ENCODE measurements at places on chromosomes 11 and 22.

GRCh38 chr22:19942157-19943081 lies 801 bp upstream of the TXNRD2 start:
- DNase-seq = no peak

- DNase-seq = no peak
These were observed 10.5 kb upstream of the USP28 start for GRCh38 chr11:113885897-113886296.

DNA sequence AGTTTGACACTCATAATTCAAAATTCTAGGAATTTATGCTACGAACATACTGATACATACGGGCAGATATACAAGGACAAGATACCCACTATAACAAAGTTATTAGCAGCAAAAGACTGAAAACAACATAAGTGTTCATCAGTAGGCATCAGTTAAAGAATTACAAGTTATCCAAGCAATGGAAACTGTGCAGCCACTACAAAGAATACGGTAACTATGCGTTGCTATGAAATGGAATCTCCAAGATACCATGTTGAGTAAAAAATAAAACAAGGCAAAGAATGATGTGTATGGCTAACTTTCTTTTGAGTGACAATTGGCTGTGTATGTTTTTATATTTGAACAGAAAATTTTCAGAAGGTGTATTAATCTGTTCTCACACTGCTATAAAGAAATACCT lies 151.7 kb downstream of the ADAMTS15 start:
- DNase-seq = no peak

DNA sequence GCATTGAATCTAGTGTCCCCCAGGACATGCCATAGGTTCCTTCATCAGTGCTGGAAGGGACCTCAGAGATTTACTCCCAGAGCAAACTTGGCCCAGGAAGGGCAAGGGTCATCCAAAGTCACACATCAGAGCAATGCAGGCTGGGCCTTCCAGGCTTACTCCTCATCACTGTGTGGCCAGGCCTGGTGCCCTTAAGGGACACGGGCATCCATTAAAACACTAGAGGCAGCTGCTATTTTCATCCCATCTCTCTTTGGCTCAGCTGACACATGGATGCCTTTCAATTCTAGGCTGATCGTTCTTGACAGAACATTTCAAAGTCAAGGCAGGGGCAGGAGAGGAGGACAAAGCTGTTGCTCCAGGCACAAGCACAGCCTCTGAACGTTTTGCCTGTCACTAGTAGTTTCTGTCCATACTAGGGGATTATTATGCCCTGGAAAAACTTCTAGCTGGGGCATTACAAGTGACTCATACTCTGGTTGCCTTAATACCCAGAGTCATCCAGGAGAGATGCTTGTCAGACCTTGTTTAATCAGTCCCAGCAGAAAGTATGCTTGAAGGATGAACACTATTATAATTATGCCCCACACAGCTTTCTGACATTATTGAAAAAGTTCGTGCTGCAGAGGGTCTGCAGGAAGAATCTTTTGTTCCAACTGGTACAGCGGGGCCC lies 240.3 kb downstream of the TENM4 start:
- no peak for DNase-seq

DNA sequence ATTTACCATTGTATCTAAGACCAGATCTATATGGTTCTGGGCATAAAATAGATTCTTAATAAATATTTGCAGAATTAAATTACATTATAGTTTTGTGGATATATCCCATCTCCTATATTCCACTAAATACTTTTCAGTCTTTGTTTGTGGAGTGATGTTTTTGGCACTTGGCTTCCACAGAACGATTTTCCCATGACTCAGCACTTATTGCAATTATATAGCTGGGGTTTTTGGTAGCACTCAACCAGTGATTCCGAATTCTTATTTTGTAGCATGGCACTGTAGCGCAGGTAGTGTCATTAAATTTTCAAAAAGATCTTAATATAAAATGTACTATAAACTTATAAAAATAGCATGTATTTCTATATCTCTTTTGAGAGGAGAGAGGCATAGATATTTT lies 221.2 kb downstream of the TRPC6 start:
- DNase-seq = no peak

- DNase-seq = no peak
These were observed 908.6 kb downstream of the NTM start for GRCh38 chr11:132278801-132279574.

GRCh38 chr22:26835929-26836528 lies 178.6 kb downstream of the MIAT start:
- DNase-seq = peak; percentile 39

- peak; percentile 20 for DNase-seq
These were observed 29.4 kb upstream of the TMEM86A start for GRCh38 chr11:18669219-18669596.

DNA sequence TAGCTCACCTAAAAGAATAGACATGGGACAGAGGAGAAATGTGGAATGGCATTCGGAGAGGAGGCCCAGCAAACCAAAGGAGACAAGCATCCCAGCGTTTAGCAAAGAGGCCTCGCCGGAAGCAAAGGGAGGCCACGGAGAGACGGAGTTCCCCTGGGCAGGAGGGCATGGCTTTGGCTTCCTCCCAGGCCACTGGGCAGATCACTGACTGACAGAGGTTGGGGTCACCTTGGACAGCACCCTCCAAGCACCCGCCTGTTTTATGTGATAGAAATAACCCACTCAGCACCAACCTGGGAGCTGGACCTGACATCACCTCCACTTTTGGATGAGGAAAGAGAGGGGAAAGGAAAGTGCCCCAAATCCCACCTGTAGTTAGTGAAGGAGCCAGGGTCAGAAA lies 434.1 kb downstream of the BRD1 start:
- DNase-seq = no peak

- no peak for DNase-seq
These were observed 385.3 kb downstream of the DYNC2H1 start for GRCh38 chr11:103494491-103494890.

DNA sequence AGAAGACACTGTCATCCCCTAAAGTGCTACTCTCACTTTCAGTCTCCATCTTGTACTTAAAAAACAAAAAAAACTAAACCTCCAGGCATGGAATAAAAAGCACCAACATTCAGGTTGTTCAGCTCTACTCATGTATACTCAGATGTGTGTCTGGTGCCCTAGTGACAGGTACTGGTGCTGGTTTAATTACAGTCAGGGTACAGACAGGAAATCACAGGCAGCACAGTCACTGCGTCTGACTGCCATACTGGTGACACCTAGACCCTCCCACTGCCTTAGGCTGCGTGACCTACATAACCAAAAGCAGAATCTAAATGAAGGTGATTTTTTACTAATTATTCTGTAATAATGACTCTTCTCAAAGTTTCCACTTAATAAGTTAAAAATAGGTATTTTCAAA lies at the start of gene ARHGAP32:
TSS of gene ARHGAP32 (minus strand) at position 176 of the 400 bp plus-strand sequence. CDS start at position 49, 127 bp downstream.
- no peak for DNase-seq

DNA sequence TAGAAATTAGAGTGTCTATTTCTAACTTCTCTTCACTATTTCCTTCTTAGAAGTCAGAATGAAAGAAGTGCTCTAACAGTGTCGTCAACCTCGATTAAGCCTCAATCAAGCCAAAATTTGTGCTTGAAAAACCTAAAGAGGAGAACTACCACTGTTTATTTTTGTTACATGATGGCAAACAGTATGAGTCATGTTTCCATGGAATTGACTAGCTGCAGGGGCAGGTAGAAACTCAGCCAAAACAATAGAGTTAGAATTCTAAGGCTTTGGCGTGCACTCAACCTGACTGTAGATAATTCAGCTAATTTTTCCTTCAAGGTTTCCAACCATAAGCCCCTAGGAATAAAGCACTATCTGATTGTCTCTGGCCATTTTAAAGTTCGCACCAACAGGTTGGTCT lies 415.9 kb downstream of the ETS1 start:
- DNase-seq = no peak

DNA sequence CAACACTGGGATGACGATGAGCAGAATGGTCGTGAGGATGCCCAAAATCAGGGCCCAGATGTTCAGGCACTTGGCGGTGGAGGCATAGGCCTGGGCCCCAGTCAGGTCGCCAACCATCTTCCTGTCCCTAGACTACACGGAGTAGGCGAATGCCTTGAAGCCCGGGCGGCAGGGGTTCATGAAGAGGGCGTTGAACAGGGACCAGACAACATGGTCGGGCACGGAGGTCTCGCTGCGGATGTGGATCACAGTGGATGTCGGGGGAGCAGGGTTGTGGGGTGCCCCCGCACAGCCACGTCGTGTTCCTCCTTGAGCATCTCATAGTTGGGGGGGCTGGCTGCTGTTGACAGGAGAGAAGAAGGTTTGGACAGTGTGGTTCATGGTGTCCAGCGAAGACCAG lies 9.5 kb downstream of the MYEOV start:
- DNase-seq = no peak

GRCh38 chr11:72132646-72133045 lies 2.9 kb upstream of the FOLR3 start:
- no peak for DNase-seq

DNA sequence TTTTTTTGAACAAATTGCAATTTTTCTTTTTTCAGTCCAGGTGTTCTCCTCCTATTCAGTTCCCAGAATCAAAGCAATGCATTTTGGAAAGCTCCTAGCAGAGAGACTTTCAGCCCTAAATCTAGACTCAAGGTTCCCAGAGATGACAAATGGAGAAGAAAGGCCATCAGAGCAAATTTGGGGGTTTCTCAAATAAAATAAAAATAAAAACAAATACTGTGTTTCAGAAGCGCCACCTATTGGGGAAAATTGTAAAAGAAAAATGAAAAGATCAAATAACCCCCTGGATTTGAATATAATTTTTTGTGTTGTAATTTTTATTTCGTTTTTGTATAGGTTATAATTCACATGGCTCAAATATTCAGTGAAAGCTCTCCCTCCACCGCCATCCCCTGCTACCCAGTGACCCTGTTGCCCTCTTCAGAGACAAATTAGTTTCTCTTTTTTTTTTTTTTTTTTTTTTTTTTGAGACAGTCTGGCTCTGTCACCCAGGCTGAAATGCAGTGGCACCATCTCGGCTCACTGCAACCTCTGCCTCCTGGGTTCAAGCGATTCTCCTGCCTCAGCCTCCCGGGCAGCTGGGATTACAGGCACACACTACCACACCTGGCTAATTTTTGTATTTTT lies 6.2 kb upstream of the UBE4A start:
- DNase-seq = no peak

DNA sequence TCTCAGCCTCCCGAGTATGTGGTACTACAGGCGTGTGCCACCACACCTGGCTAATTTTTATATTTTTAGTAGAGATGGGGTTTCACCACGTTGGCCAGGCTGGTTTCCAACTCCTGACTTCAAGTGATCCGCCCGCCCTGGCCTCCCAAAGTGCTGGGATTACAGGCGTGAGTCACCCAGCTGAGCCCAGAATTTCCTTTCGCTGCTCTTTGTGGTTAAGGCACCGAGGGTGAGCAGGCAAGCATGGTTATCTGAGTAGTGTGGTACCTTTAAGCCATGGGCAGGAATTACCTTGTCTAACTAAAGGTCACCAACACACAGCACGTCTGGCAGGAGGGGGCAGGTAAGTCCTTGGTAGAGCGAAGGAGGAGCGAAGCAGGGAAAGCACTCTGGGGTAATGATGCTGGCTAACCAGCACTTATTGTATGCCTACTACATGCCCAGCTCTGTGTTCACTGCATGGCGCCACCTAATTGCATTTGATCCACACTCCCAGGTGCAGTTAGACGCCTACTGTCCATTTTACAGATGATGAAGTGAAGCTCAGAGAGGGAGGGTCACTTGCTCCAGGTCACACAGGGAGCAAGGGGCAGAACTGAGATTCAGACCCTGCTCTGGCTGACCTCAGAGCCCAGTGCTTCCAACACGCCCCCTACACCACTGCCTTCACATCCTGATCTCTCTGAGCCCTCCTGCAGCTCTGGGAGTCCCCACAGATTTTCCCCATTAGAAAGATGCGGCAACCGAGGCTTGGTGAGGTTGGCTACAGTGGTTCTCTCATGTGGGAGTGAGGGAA lies 45.7 kb downstream of the TRIOBP start:
- no peak for DNase-seq

GRCh38 chr11:115188898-115189278 lies 315.3 kb downstream of the CADM1 start:
- no peak for DNase-seq

- peak; percentile 74 for DNase-seq
These were observed 33.4 kb upstream of the CTTN start for GRCh38 chr11:70364745-70365543.

DNA sequence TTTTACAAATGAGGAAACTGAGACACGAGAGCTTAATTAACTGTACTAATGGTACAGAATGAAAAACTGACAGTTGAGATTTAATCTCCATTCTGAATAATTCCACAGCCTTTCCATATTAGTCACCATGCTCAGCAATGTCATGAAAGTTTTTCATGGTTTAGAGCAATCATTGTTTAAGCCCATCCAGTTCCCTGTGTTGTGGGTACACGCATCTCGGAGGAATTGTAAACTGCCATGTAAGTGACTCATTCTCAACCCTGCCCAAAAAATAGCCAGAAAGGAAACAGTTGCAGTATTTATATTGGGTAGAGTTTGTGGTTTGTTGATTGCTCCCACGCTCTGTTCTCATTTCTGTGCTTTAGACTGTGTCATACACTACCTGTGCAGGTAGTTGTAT lies 1790.8 kb downstream of the LRRC4C start:
- no peak for DNase-seq

- no peak for DNase-seq
These were observed 64.2 kb downstream of the NFAM1 start for GRCh38 chr22:42367980-42368378.

DNA sequence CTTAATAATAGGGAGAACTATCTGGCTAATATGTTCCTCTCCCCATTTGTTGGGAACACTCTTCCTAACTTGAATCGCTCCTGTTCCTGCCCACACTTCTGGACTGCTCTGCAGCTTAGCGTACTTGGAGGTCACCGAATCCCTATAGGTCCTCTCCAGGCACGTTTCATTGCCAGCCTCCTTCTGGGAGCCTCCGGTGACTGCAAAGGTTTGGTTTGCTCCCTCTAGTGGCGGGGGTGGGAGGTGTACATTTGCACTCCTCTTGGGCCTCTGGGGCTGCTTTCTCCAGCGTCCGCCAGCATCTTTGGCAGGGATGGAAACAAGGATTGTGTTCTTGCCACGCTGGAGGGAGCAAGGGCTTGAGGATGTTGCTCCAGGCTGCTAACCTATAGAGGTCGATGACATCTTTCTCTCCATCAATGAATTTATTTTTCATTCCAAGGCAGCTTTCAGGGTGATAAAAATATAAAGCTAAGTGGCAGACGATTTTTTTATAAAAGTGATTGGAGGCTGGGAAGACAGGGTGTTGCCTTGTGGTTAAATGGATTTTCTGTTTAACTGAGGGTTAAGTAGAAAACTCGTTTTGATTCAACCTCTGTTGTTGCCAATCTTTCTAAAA lies 48.7 kb downstream of the TSPAN18 start:
- DNase-seq = peak; percentile 59

GRCh38 chr22:46482056-46482675 lies 55.3 kb downstream of the CELSR1 start:
- DNase-seq = no peak

Measured in activated CD8-positive, alpha-beta memory T cell treated with anti-CD3 and anti-CD28 coated beads, Interleukin-2, amount 50 U/mL, for 4 hours (primary cell).